ENCODE measurements at places on chromosomes 16 and 17.

DNA sequence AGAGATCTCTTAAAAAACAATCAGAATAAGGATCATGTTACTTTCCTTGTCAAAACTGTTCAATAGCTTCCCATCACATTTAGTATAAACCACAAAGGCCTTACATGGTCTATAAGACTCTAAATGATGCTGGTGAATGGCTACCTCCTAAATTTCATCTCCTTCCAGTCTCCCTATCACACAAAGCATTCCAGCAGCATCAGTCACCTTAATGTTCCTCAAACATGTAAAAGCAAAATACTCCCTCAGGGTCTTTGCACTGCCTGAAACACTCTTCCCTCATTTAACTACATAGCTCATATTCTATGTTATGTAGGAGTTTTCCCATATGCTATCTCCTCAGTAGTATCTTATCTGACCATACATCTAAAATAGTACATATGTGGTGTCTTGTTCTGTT, 53.5 kb upstream of the INTS2 start:
- DNase-seq: no peak

DNA sequence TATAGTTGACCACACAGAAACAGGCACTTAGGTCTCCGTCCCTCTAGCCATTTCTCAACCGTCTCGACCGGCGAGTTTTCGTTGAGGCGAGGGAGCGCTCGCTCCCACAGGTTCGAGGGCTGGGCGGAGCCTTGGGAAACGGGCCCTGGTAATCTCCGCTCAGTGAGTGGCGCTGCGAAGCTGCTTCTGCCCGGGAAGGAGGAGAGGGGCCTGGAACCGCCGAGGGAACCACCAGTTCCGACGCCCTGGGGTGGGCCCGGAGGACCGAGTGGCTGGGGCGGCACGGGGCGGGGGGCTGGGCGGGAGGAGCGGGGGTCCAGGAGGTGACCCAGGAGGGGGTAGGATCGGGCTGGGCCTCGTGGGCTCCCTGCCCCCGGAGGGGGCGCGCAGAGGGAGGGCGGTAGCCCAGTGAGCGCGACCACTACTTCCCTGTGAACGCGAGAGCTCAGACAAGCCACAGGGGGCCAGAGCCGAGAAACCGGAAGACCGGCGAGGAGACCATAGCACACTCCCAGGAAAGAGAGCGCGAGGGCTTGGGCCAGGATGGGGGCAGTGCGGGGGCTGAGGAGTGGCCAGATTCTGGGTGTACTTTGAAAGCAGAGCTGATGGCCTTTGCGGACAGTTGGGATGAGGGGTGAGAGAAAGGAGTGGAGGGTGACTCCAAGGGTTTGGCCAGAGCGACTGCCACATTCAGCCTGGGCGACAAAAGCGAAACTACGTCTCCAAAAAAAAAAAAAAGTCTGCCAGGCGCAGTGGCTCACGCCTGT, 29.9 kb upstream of the ARL4D start:
- peak; percentile 85 for DNase-seq

- DNase-seq: peak; percentile 18
Measured at GRCh38 chr17:2977157-2977556, 86.2 kb downstream of the OR1D5 start.

DNA sequence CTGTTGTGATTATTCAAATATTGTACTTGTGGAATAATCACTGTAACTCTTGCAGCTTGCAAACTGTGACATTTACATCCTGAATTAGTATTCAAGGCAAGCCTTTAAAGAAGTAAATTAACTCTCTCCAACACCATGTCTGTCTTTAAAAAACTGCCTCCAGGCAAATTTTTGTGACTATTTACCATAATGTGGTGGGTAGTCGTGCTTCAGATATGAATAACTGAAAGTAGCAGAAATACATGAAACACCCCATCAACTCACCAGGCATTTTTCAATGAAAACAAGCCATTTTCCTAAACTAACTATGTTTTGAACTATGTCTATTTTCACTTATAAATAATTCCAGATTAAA, 217.4 kb upstream of the PSMD7 start:
- no peak for DNase-seq

DNA sequence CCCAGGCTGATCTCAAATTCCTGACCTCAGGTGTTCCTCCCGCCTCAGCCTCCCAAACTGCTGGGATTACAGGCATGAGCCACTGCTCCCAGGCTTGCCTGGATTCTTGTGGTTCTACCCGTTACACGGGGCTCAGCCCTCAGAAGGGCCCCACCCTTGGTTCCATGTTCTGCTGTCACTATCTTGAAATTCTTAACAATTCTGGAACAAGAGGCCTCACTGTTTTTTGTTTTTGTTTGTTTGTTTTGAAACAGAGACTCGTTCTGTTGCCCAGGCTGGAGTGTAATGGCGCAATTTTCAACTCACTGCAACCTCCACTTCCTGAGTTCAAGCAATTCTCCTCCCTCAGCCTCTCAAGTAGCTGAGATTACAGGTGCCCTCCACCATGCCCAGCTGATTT, 96.6 kb downstream of the CACNG3 start:
- no peak for DNase-seq

Measured in HCEC 1CT (cell line).